ENCODE measurements at places on chromosomes 3 and 15. TPM values are rescaled to one million over a fixed set of nuclear protein-coding genes. Genes with fewer than 3 reads are reported as not detected.

DNA sequence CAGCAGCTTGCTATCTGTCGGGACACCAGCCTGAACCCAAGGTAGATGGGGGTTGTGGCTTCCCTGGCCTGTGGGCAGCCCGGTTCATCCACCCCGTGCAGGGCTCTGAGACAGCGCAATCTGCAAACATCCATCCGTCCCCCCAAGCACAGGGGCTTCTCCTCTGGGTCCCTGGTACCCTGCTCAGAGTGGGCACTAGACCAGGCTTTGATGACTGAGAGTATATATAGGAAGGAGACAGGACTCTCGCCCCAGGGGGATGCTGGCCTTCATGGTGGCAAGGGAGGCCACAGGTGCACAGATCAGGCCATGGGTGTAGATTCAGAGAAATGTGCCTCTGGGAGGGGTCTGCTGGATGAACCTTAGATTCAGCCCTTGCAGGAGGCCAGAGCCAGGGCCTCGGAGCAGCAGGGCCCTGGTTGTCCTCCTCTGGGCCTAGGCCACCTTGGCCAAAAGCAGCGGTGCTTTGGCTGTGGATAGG lies 40.3 kb downstream of the CFAP100 start:
- no peak overlapping the region for H3K4me3 ChIP-seq
- H3K27ac ChIP-seq: no peak overlapping the region
- peaks cover 3% of the 10 kb centered on the region for H3K36me3 ChIP-seq
- no peaks in the 10 kb centered on the region for H3K27me3 ChIP-seq
- DNase-seq: no peak

DAZL gene
- total RNA-seq: not detected

RBM15B gene
- 30.7 TPM for total RNA-seq

GRCh38 chr15:50137893-50138292 lies 18.9 kb upstream of the ATP8B4 start:
- H3K4me3 ChIP-seq: no peak overlapping the region
- H3K4me1 ChIP-seq: peaks cover 45% of the 10 kb centered on the region
- DNase-seq: no peak
- no peaks in the 10 kb centered on the region for H3K36me3 ChIP-seq
- no peak overlapping the region for H3K27ac ChIP-seq

NKIRAS1 gene
- total RNA-seq: 3.1 TPM

- H3K4me3 ChIP-seq: no peak overlapping the region
- H3K27me3 ChIP-seq: no peaks in the 10 kb centered on the region
- no peaks in the 10 kb centered on the region for H3K4me1 ChIP-seq
- H3K36me3 ChIP-seq: no peaks in the 10 kb centered on the region
- DNase-seq: no peak
Measured at GRCh38 chr15:45230245-45230965, 21.6 kb upstream of the SLC28A2 start.

CIP2A gene
- total RNA-seq: 64.3 TPM

GP9 gene
- not detected for total RNA-seq

SYNPR gene
- not detected for total RNA-seq

DNA sequence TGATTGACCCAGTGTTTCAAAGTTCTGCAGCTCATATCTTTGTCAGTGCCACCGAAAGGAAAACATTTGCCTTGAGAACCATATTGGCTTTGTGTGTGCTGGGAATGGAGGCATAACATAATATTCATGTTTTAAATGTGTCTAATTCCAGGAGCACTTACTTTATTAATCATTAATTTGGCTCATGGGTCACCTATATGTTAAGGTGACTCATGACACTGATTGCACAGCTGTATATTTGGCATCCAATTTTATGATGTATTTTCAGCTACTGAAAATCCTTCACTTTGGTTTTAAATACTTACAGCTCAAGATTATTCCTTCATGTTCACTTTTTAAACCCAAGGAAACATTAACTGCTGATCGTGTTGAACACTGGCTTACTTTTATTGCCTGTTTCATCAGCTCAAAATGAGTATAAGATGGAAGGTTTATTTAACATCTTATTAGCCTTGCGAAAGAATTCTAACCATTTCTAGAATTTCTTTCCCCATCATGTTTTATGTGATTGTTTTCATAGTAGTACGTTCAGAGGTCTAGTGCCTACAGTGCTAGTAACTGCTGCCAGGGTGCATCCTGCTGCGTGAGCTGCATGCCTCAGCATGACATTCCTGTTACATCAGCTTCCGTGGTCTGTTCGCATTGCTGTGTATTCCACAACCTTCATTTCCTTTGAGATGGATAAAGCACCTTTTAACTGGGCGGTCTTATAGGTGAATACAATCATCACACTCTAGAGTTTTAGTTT lies 63.7 kb downstream of the LRCH3 start:
- no peak overlapping the region for H3K27ac ChIP-seq
- H3K4me3 ChIP-seq: no peak overlapping the region
- no peaks in the 10 kb centered on the region for H3K27me3 ChIP-seq
- H3K4me1 ChIP-seq: no peaks in the 10 kb centered on the region

GRCh38 chr3:82824491-82824890 lies 1063.0 kb upstream of the GBE1 start:
- no peak overlapping the region for H3K4me3 ChIP-seq
- H3K36me3 ChIP-seq: no peaks in the 10 kb centered on the region
- no peaks in the 10 kb centered on the region for H3K4me1 ChIP-seq
- H3K27me3 ChIP-seq: no peaks in the 10 kb centered on the region

- H3K36me3 ChIP-seq: no peaks in the 10 kb centered on the region
- H3K4me1 ChIP-seq: no peaks in the 10 kb centered on the region
- DNase-seq: no peak
- no peak overlapping the region for H3K27ac ChIP-seq
Measured at GRCh38 chr3:54628888-54629441, 298.9 kb downstream of the LRTM1 start.

DNA sequence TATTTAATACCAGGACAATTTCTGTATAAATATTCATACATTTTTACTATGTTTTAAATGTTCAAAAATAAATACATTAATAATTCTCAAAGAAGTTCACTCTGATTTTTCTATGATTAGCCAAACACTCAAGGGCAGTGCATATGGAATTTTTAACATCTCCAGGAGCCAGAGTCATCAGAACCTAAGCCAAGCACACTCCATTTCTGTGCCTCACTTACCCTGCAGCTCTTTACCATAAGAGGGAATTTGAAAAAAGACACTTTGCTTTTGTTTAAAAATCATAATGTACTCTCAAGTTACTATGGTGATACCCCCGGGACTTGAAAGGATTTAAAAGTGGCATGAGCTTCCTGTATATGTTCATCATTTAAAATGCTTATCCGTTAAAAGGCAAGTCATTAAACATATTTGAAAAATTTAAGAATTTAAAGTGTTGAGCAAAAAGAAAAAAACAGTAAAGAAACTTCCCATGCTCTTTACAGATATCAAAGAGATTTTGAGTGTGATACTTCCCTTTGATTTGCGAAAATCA lies 747.4 kb upstream of the NECTIN3 start:
- H3K27me3 ChIP-seq: no peaks in the 10 kb centered on the region
- no peaks in the 10 kb centered on the region for H3K36me3 ChIP-seq
- no peaks in the 10 kb centered on the region for H3K4me1 ChIP-seq
- H3K27ac ChIP-seq: no peak overlapping the region

GRCh38 chr3:147397155-147397874 lies 9.0 kb downstream of the ZIC4 start:
- H3K36me3 ChIP-seq: peaks cover 12% of the 10 kb centered on the region
- H3K27me3 ChIP-seq: peaks cover 58% of the 10 kb centered on the region
- no peaks in the 10 kb centered on the region for H3K4me1 ChIP-seq
- DNase-seq: no peak
- no peak overlapping the region for H3K4me3 ChIP-seq

DNA sequence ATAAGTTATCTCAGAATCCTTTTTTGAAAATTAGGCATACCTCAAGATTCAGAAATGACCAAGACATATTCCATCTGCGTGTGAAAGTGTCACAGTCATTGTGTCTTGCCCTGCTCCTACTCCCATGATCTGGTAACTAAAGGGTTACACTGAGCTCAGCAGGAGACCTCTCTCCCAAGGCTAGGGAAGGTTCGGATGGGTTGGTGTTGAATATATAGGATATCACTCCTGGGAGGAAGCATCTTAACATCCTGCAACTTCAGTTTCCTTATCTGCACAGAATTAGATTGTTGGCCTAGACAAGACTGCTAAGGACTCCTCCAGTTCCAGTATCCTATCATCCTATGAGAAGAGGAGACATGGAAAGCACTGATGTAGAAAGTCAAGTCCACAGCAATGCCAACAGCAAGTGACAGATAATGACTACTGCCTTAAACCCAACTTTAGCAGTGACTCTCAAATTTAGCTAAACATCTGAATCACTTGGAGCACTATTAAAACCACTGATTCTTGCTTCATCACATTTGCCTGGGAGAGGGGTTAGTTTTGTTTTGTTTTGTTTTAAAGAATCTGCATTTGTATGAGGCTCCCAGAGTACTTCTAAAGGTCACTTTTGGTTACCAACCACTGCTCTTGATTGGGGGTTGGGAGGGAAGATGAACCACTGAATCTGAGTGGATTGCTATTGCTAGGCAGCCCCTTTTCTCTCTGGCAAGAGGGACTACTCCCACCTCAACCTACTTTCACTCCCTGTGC lies 9.7 kb downstream of the ADAMTS9 start:
- no peak overlapping the region for H3K27ac ChIP-seq
- H3K27me3 ChIP-seq: no peaks in the 10 kb centered on the region
- no peak overlapping the region for H3K4me3 ChIP-seq
- H3K4me1 ChIP-seq: no peaks in the 10 kb centered on the region
- DNase-seq: no peak

- no peak for DNase-seq
- no peak overlapping the region for H3K4me3 ChIP-seq
- no peaks in the 10 kb centered on the region for H3K36me3 ChIP-seq
- no peaks in the 10 kb centered on the region for H3K4me1 ChIP-seq
Measured at GRCh38 chr3:82054849-82055248, 293.4 kb upstream of the GBE1 start.
